ENCODE measurements at places on chromosomes 4 and X.

GRCh38 chr4:7692451-7693236 is 247.0 kb downstream of the AFAP1 start:
- DNase-seq: no peak

- DNase-seq: no peak
These were observed 914 bp downstream of the TRAPPC2 start for GRCh38 chrX:13733506-13733905.

DNA sequence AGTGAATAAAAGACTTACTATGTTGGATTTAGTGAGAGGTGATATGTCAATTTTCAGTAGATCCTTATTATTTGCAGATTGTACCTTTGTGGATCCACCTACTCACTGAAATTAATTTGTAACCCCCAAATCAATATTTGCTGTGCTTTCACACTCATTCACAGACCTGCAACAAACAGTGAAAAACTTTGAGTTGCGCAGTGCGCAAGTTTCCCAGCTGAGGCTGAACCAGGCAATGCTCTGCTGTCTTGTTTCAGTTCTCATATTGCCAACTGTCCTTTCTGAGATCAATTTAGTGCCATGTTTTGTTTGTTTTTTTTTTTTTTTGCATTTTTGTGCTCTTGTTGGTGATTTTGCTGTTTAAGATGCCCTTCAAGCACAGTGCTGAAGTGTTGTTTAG is 40.8 kb upstream of the LEF1 start:
- DNase-seq: no peak

GRCh38 chr4:21753084-21753760 is 195.3 kb downstream of the KCNIP4 start:
- no peak for DNase-seq

GRCh38 chrX:150773634-150774033 is 80.4 kb downstream of the MTMR1 start:
- no peak for DNase-seq

DNA sequence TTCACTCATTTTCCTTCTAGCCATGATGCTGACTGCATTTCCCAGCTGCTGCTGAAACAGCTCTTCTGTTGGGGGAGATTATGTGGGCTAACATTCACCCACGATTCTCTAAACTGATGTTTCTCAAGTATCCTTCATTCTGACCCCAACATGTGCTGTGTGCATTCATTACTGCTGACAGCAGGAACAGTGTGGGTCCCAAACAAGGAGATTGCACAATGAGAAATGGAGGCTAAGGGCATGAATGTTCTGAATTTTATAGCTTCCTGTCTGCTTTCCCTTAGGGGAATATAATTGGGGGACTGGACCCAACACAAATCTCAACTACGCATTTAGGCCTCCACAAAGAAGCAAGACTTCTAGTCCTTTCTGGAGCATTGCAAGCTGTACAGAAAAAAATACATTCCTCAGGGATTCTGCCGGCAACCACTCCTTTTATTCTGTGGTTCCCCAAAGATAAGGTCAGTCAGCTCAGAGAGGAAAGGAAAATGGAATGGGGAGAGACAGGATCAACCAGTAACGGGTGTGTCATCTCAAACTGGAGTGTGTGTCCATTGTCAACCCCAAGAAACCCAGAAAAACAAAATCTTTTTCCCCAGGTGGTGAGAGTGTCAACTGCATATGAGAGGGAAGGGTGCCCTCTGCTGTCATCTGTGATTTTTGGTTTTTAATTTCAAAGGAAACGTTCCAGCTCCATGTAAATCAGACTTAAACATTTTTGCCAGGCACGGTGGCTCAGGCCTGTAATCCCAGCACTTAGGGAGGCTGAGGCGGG is 81.5 kb upstream of the EGFL6 start:
- peak; percentile 9 for DNase-seq

DNA sequence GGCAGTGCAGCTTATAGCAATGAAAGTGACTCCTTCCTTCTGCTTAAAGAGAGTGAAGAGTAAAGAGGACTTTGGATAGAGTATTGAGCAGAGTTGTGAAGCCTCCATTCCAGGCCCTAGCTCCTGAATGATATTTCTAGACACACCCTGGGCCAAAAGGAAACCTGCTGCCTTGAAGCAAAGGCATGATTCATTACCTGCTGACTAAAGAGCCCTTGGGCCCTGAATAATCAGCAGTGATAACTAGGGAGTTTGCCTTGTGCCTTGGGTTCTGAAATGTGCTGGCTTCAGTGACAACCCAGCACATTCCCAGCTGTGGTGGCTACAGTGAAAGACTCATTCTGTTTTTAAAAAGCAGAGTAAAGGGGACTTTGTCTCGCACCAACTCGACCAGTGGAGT is 49.2 kb downstream of the STPG2 start:
- DNase-seq: no peak

DNA sequence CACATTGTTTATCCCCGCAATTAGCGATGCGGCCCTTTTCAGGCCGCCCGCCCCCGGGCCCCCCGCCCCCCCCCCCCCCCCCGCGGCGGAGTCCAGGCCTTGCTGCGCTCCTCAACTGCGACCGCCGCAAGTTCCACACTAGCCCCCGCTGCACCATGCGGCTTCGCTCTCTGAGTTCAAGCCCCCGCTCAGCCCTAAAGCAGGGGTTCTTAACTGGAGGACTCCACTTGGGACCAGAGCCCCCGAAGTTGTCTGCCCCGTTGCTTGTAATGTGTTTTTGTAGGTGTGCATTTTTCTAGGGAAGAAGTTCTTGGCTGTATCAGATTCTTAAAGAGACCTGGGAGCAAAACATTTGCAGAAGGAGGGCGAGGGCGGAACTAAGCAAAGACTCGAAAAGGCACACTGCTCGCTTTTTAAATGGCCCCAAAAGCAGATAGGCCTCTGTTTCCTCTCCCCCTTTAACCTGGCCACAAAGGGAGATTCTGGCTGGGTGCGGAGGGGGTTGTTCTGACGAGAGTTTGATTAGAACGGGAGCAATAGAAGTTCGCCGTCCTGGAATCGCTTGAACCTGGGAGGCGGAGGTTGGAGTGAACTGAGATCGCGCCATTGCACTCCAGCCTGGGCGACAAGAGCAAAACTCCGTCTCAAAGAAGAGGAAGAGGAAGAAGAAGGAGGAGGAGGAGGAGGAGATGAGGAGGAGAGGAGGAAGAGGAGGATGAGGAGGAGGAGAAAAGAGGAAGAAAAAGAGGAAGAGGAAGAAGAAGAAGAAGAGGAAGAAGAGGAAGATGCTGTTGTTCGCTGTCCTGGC is 2.3 kb upstream of the MSX1 start:
- no peak for DNase-seq

- DNase-seq: no peak
These were observed 8.0 kb upstream of the PALLD start for GRCh38 chr4:168488869-168489274.

DNA sequence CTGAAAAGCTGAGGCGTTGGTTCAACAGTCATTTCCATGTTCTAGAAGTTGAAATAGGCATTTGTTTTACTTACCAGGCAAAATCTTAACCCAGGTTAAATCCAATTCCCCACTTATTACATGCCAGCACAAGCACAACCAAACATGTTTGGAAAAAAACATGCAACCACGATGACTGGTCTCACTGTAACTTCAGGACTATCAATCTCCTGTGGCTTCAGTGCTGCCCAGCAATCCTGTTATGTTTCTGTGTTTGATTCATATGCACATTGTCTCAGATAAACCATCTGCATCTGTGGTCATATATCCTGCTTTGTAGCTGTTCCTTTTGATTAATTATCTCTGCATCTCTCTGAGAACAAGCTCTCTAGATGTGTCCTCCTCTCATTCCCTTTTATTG is 28.3 kb downstream of the PRDM8 start:
- DNase-seq: no peak

- DNase-seq: no peak
These were observed 1404.1 kb upstream of the IGFBP7 start for GRCh38 chr4:58514299-58514698.

- DNase-seq: no peak
These were observed 1963.1 kb upstream of the TENM3 start for GRCh38 chr4:180280076-180280475.

DNA sequence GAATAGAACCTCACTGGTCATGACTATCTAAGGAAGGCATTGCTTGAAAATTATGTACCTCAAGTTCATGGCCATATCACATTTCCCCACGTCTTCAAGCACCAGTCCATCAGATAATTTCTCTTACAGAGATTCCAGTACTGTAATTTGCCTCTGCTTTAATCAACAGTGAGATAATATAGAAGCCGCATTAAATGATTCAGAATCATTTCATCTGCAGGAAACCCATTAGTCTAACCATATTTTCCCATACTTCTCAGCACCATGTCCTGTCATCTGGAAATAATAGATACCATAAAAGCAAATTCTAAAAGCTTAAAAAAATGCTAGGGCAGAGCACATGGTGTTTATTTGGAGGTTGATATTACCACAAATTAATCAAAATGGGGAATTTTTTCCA is 310.3 kb upstream of the SLIT2 start:
- no peak for DNase-seq

GRCh38 chrX:113919387-113919786 is 664.5 kb upstream of the HTR2C start:
- DNase-seq: no peak

- no peak for DNase-seq
These were observed 55.7 kb downstream of the GRID2 start for GRCh38 chr4:92359491-92359890.

GRCh38 chrX:68492583-68492982 is 6.3 kb upstream of the YIPF6 start:
- no peak for DNase-seq

DNA sequence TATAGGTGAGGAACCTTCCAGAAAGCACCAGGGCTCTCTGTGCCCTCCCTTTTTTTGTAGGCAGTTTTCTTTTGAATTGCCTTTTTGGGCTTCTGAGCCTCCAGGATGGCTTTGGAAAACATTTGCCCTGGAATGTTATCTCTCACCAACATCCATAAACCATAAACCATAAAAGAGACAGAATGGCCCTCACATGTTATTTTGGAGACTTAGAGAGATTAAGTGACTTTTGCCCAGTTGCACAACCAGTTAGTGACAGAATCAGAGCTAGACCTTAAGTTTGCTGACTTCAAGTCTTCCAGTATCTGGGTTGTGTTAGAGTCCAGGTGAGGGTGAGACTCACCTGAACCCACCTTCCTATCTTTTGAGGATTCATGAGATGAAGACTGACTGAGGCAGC is 153.0 kb upstream of the STX18 start:
- no peak for DNase-seq

DNA sequence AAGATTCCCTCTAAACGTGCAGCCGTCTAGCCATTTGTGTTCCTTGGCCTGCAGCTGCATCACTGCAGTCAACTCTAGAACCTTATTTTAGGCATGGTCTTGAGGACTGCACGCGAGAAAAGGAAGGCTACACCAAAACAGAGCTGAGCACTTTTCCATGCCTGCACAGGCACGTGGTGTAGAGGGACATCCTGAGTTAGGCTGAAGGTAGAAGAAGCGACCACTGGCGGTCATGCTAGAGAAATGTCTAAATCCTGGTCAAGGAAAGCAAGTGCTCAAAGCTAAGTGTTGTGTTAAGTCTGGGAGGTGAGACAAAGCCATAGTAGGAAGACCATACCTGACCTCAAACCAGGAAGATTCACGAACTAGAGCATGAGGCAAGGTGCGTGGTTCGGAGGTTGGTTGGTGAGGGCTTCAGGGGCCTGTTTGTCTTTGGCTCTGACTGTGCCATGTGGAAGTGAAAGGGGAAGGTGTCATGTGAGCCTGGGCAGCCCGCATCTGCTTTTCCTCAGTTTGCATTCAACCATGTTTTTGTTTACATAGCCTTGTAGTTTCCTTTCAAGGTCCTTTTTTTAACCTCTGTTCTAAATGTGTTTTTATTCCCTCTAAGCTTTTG is 203.8 kb downstream of the AASDH start:
- DNase-seq: no peak

DNA sequence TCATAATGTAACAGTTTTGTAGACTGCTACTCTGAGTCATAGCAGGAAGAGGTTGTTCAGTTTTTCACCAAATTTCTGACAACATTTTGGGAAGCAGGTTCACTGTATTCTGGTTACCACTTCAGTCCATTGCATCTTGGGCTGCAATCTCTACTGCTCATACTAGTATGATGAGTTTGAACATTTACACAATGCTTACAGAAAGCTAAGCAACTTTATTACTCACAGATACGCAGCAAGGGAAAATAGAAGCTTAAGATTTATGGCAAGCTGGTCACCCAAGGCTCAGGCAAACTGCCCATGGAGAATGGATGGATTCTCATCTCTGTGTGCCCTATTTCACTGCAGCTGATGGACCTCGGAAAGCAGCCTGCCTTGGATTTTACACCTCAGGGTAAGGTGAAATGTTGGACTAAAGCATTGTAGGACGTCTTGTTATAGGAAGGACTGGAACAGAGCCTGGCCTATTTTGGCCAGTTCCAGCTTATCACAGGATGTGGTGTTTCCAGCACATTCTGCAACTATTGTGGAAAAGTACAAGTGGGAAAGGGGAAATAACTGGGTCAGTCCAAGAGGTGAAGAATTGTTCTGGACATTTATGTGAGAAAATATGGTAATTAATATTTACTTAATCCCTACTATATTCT is 887.1 kb upstream of the AGA start:
- no peak for DNase-seq

- no peak for DNase-seq
These were observed 216.8 kb upstream of the FAT1 start for GRCh38 chr4:186940476-186940875.

DNA sequence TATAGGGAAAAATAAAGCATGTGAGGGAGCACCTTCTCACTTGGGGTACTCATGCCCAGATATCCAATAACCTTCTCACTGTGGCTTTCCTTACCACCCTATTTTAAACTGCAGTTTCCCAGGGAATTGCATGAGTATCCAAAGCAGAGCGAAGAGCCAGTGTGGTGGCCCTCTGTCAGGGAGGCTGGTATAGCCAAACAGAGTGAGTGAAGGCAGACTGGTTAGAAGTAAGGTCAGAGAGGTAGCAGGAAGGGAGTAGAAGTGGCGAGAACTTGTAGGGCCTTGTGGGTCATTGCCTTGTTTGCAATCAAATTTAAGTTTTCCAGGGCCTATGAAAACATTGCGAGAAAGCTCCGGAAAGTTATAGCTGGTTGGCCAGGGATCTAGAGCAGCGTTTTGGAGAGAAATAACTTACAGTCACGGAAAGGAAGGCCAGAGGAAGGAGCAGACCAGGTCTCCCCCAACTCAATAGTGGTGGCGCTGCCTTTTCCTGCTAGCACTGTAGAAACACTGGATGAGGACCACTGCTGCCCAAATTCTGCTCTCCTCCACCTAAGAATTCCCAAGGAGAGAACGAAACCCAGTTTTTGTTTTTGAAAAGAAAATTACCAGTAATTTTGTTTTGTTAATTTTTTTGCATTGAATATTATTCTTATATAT is 77.2 kb downstream of the PDLIM5 start:
- no peak for DNase-seq

DNA sequence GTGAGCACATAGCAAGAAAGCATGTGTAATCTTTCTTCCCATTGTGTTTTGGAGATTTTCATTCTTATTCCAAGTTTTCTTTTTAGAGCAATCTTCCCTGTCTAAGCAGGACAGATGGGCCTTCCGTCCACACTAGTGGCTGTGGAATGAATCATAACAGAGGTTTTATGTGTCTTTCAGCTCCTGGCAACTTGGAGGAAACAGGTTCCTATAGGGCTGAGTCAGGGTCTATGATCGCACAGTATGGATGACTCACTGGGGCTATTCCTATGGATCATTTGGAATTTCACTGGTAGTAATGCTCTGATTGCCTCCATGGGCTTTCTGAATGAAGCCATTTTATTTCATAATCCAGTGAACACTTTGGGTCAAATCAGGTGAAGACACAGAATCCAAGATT is 51.8 kb upstream of the CBLL2 start:
- no peak for DNase-seq
